ENCODE measurements at places on chromosomes 7 and 10.

- DNase-seq: no peak
Measured at GRCh38 chr7:46990761-46991160, 591.1 kb downstream of the TNS3 start.

DNA sequence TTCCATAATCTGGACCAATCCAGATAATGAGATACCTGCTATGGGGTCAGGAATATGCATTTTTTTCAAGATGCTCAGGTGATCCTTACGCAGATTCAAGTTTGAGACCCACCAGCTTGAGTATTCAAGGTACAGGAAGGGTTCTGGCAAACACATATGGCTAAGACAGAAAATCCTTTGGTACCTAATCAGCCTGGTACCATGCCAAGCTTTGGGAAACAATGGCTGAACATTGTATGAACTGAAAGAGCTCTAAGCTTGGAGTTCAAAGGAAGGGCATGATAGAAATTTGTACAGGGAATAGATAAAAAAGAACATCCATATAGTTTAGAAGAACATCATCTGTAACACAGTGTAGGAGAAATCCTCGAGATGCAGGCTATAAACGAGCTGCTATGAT is 382.7 kb downstream of the THSD7A start:
- no peak for DNase-seq

- DNase-seq: no peak
Measured at GRCh38 chr7:63014792-63015191, 983.9 kb upstream of the ZNF722 start.

- DNase-seq: no peak
Measured at GRCh38 chr10:97049670-97050069, 136.1 kb downstream of the SLIT1 start.

- DNase-seq: no peak
Measured at GRCh38 chr7:30193336-30193943, 58.7 kb downstream of the MTURN start.

GRCh38 chr10:50033481-50033880 is 34.3 kb upstream of the WASHC2A start:
- DNase-seq: no peak

DNA sequence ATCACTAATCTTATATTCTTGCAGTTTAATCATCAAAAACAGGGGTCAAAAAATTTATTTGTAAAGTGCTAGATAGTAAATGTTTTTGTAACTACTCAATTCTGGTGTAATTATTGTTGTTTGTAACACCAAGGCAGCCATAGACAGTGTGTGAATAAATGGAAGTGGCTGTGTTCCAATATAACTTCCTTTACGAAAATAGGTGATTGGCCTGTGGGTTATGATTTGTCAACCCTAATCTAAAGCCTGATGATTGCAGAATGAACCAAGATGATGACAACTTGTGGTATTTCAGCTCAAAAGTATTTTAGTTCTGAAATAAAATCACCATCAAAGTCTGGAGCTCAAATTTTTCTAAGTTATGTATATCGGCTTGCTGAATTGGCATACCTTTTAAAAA is 34.4 kb upstream of the ETV1 start:
- no peak for DNase-seq

GRCh38 chr10:98963608-98964007 is 272.0 kb downstream of the HPSE2 start:
- DNase-seq: no peak

DNA sequence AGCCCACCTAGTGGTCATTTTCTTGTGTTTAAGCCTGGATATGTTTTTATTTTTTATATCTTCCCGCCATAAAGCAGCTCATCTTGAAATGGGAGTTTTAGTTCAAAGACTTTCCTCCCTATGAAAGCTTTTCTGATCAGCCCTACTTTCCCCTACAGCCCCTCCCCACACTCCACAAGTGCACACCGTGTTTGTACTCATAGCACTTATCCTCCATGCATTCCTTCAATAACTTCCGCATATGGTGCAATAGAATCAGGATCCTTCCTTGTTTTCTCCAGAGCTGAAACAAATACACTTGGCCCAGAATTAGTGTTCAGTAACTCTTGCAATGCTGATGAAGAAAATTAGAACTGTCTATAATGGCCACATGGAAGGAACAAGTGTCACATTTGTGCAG is 235.9 kb downstream of the KCNMA1 start:
- no peak for DNase-seq

DNA sequence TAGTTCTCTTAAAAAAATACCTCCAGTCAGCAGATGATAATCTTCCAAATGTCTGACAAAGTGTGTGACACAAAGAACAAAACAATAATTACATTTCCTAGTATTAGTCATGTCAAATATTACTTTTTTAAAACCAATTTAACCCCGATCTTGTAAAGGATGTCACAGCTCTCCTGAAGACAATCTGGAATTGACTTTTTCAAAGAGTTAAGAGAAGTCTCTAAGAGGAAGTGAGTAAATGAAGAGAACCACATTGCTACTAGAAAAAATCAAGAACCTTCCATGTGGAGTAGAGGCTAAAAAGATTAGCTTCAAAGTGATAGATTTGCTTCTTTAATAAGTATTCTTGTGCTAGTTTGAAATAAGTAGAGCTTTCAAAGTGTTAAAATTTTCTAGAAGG is 218.2 kb upstream of the IMMP2L start:
- peak; percentile 13 for DNase-seq

GRCh38 chr10:47051741-47052238 is 140.6 kb downstream of the PTPN20 start:
- no peak for DNase-seq

DNA sequence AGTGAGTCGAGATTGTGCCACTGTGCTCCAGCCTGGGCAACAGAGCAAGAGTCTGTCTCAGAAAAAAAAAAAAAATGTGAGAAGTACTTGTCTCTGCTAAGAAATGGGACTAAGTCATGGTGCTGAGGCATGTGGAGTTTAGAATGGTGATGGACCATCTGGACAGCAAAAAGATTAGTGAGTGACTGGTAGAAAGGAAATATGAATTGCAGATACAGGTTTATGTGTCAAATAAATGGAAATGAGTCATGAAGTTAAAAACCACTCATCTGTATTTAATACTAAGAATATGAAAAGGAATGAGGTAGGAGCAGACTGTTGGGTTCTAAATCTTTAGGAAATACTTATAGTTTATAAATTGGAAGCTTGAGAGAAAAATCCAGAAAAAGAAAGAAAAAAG is 625.7 kb upstream of the ANKRD30A start:
- no peak for DNase-seq

- no peak for DNase-seq
Measured at GRCh38 chr7:77727936-77728701, 31.9 kb downstream of the RSBN1L start.

DNA sequence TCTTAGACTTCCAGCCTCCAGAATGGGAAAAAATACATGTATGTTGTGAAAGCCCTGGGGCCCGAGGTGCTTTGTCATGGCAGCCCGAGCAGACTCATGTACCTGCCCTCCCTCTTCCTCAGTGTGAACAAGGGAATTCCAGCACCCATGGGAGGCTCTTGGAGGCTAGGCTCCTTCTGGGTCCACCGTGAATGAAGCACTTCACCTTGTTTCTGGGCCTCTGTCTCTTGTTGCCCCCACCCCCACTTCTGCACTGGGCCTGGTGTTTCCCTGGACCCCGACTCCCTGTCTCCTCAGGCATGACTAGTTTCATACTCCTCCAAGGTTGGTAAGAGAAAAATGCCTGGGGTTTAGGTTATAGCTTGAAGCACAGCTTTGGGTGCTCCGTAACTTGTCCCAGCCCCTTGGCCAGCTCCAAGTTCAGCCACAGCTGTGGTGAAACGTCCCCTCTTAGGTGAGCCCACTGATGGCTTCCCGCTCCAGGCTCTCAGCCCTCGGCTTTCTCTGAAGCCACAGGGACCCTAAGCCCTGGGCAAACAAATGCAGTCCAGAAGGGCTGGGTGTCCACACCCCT is 30.2 kb upstream of the ARHGAP22 start:
- no peak for DNase-seq

GRCh38 chr7:92057375-92057774 is 76.9 kb downstream of the CYP51A1 start:
- no peak for DNase-seq

DNA sequence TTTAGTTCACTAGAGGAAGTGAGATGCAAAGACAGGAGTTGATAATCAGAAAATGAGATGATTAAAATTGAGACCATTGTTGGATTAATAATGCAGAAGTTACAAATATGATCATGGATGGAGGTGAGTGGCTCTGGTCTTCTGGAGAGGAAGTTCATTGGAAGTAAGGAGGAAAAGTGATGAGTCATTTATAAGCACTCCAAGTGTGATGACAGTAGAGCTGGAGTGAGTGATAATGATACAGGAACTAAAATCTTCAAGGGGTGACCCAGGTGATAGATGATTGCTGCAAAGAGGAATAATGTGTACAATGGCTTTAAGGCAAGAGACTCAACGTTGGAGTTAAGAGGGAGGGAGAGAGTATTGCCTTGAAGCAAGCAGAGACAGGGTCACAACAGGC is 20.7 kb downstream of the ZNF32 start:
- no peak for DNase-seq

- DNase-seq: no peak
Measured at GRCh38 chr7:119010635-119011034, 786.1 kb downstream of the ANKRD7 start.

DNA sequence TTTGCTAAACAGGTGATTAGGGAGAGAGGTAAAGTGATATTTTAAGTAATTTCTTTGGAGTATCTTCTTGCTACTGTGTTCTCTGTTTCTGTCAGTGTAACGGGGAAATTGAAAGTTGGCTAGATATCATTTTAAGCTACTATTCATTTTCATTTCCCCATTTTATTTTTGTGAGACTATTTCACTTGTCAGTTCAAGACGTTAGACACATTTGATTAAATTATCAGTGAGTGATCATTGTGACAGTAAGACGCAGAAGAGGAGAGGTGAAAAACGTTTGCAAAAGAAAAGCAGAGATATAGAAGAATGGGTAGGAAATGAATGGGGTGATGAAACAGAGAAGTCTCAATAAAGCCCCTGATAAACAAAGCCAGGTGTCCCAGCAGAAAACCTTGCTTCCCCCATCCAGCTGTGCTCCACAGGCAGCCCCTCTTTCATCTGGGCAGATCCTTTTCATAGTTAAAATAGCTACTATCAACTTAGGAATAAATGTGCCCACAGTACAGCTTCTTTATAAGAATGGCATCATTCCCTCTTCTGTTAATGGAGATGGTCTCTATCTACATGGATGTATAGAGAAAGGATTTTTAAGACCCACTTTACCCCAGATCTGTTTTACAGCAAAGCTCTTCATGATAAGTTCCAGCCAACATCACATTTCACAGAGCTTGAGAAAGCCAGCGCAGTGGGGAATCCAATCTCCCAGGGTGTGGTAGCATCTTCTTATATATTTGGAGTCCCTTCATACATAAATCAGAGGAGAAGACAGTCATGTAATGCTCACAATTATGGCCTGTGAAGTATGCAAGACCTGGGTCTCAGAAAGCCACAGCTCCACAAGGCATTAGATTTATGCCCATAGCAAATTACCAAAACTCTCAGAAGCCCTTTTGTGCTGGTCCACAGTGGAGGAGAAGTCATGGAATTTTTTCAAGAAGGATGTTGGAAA is 138.1 kb upstream of the ITGB1 start:
- DNase-seq: peak; percentile 44

GRCh38 chr7:137146552-137147337 is 196.8 kb downstream of the PTN start:
- no peak for DNase-seq

- DNase-seq: no peak
Measured at GRCh38 chr7:155020996-155021395, 18.1 kb upstream of the PAXIP1 start.

DNA sequence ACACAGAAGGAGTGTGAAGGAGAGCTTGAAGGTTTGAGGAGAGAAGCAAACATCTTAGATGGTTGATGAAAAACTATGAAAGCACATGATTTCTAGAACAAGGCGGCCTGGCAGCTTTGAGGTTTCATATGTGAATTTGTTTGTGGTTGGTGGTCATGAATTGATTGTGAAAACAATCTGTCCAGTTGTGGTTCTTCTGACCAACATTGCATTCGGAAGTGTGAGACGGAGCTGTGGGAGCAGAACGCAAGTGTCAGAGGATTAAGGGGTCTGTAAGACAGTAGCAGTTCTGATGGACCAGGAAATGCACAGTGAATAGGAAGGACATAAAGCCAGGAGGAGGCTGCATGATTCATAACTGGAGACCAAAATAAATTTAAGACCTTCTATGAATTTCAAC is 594.6 kb downstream of the NXPH1 start:
- no peak for DNase-seq

- DNase-seq: no peak
Measured at GRCh38 chr7:128259131-128260061, 18.3 kb downstream of the LEP start.

DNA sequence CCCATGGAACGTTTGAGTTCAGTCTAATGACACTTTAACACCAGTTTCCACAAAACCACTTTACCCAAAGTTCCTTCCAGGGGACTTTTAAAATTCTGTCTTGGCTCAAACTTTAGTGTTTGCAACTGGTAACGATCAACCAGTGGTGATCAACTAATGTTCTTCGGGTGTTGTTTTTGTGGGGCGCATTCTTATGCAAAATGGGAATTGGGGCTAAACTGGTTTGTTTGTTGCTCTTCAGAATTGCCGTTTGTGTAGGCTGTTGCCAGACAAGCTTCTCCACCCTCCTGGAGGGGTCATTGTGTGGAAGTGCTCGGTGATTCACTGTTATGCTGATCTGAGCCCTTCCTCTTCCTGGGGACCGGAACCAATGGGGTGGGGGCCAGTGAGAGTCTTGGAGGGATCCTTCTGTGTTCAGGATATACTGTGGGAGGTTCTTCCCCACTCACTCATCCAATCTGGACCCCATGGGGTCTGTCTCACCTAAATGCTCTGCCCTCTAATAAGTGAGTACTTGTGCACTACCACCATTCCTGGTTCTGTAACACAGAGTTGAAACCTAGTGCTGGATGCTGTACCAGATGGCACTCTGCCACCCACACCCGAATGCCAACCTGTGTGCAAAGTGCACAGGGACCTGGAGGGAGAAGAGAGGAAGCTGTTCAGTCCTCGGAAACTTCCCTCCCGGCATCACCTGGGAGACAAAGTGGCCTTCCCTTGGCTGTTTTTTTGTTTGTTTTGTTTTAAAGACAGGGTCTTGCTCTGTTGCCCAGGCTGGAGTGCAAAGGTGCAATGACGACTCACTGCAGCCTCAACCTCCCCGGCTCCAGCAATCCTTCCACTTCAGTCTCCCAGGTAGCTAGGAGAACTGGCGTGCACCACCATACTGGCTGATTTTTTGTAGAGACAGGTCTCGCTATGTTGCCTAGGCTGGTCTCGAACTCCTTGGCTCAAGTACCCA is 2.1 kb downstream of the NFE2L3 start:
- DNase-seq: no peak

- no peak for DNase-seq
Measured at GRCh38 chr10:126191192-126191591, 197.1 kb downstream of the ADAM12 start.

DNA sequence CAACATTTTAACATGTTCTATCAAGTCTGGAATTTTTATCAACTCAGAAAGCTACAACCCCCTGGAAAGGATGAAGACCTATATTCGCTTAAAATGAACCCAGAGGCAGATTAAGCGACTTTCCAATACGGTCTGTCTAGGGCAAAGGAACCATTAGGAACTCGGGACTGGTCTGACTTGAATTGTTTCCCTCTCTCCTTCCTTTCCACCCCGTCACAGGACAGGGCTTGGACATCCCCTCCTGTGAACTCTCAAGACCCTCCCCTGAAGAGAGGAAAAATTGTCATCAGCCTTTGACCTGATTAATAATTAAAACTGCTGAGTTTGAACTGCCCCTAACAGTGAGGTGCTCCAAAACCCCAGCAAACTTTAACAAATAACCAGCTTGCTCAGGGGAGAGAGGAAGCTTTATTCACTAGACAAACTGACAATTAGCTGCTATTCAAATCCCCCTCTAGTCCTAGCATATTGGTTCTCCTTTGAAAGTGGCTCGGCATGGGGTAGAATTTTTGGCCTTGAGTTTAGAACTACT is 22.6 kb upstream of the SLF2 start:
- DNase-seq: no peak

Data from GM06990 (cell line).